ENCODE measurements at places on chromosomes 7 and 10.
A peak's percentile ranks its signal among the peaks of the same experiment; 100 is the strongest.

DNA sequence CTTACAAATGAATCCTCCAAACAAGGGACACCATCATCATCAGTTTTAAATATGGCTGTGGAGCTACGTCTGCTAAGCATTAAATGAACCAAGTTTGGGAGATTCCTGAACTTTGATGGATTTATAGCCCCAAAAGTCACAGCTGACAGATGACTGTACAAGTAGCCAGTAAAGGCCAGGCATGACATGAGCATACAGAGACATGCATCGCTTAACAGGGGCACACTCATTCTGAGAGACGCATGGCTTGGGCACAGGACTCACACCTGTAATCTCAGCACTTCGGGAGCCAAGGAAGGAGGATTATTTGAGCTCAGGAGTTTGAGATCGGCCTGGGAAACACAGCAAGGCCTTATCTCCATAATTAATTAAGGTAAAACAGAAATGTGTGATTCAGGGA lies 166.2 kb downstream of the PARD3 start:
- DNase-seq = no peak
- no peak overlapping the region for H3K4me3 ChIP-seq
- H3K4me1 ChIP-seq = no peaks in the 10 kb centered on the region
- no peaks in the 10 kb centered on the region for H3K27me3 ChIP-seq
- H3K36me3 ChIP-seq = no peaks in the 10 kb centered on the region

GRCh38 chr10:114151486-114151885 lies 22.5 kb downstream of the CCDC186 start:
- no peak for DNase-seq
- no peaks in the 10 kb centered on the region for H3K27me3 ChIP-seq
- H3K27ac ChIP-seq = no peak overlapping the region
- H3K4me3 ChIP-seq = no peak overlapping the region
- peaks cover 35% of the 10 kb centered on the region for H3K36me3 ChIP-seq

- peaks cover 1% of the 10 kb centered on the region for H3K36me3 ChIP-seq
- DNase-seq = no peak
- H3K27me3 ChIP-seq = no peaks in the 10 kb centered on the region
- H3K27ac ChIP-seq = no peak overlapping the region
Measured at GRCh38 chr10:30691639-30692015, 62.1 kb upstream of the LYZL2 start.

- H3K27ac ChIP-seq = peak overlapping the region; percentile 20
- H3K27me3 ChIP-seq = peaks cover 18% of the 10 kb centered on the region
- no peak overlapping the region for H3K4me3 ChIP-seq
- no peaks in the 10 kb centered on the region for H3K36me3 ChIP-seq
Measured at GRCh38 chr7:136016649-136017395, 39.7 kb upstream of the MTPN start.

- DNase-seq = no peak
- no peak overlapping the region for H3K4me3 ChIP-seq
- peaks cover 58% of the 10 kb centered on the region for H3K36me3 ChIP-seq
- no peaks in the 10 kb centered on the region for H3K4me1 ChIP-seq
- H3K27ac ChIP-seq = no peak overlapping the region
Measured at GRCh38 chr10:97475936-97476594, 22.2 kb downstream of the MMS19 start.

DNA sequence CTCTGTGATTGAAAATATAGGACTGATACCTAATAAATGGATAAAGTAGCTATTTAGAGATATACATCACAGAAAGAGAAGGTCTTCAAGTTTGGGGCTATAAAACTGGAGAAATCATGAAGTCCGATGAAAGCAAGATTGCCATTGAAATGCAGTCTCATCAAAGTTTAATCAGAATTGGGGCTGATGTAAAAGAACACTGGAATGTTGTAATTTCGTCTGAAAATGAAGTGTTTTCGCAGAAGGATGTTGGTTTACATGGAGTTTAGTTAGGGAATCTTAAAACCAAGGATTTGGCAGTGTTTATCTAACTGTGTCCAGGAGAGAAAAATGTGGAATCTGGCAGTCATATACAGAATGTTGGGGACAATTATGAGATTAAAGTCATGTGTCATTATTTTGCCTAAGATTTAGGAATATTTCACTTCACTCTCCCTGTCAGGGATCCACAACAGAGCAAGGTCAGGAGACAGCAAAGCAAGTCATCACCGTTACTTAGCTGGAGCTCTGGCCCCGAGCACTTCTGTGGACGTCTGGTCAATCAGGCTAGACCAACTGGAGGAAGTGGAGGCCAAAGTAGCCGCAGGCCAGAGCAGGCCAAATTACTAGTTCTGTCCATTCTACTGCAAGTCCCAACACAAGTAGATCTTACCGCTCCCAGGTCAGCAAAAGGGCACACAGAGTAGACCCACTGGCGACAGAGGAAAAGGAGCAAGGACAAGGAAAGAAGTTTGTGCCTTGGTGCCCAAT lies 37.0 kb downstream of the EPDR1 start:
- no peaks in the 10 kb centered on the region for H3K27me3 ChIP-seq
- no peaks in the 10 kb centered on the region for H3K4me1 ChIP-seq
- H3K27ac ChIP-seq = no peak overlapping the region
- DNase-seq = no peak
- no peaks in the 10 kb centered on the region for H3K36me3 ChIP-seq

- H3K4me3 ChIP-seq = peak overlapping the region; percentile 89
- H3K4me1 ChIP-seq = peaks cover 32% of the 10 kb centered on the region
- peak overlapping the region; percentile 84 for H3K27ac ChIP-seq
Measured at GRCh38 chr7:128404143-128404681, 5.6 kb downstream of the IMPDH1 start.

GRCh38 chr10:67288688-67289410 lies 363.0 kb downstream of the LRRTM3 start:
- H3K27me3 ChIP-seq = no peaks in the 10 kb centered on the region
- H3K36me3 ChIP-seq = no peaks in the 10 kb centered on the region
- DNase-seq = no peak
- no peaks in the 10 kb centered on the region for H3K4me1 ChIP-seq
- H3K4me3 ChIP-seq = no peak overlapping the region
- H3K27ac ChIP-seq = no peak overlapping the region

- no peak for DNase-seq
- H3K27me3 ChIP-seq = peaks cover 67% of the 10 kb centered on the region
- no peaks in the 10 kb centered on the region for H3K36me3 ChIP-seq
- H3K4me1 ChIP-seq = peaks cover 10% of the 10 kb centered on the region
- no peak overlapping the region for H3K4me3 ChIP-seq
Measured at GRCh38 chr10:21513405-21513788, 12.1 kb downstream of the SKIDA1 start.

DNA sequence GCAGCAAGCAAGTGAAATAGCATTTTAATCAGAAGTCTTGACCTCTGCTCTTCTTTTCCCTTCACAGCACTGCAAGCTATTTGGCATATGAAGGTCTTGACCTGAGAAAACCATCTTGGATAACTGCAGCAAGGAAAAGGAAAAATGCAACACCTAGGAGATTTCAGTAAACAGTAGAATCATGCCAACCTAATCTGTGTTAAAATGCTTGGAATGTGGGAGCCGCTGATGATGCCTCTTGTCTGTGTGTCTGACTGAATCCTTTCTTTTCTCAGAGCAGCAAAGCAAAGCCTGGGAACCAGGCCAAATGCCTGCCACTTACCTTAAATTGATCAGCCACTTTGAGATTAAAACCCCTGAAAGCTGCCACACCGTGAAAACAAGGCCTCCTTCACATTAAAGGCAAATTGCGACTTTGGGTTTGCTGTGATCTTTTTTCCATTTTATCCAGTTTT lies 80.4 kb upstream of the CDK6 start:
- no peak for DNase-seq
- H3K36me3 ChIP-seq = no peaks in the 10 kb centered on the region
- no peak overlapping the region for H3K4me3 ChIP-seq
- H3K4me1 ChIP-seq = no peaks in the 10 kb centered on the region

- H3K4me3 ChIP-seq = no peak overlapping the region
- H3K27ac ChIP-seq = no peak overlapping the region
- H3K4me1 ChIP-seq = no peaks in the 10 kb centered on the region
- H3K27me3 ChIP-seq = peaks cover 2% of the 10 kb centered on the region
Measured at GRCh38 chr7:11330717-11331116, 357.0 kb downstream of the PHF14 start.

- H3K27ac ChIP-seq = peak overlapping the region; percentile 99
- peak overlapping the region; percentile 99 for H3K4me3 ChIP-seq
- peak; percentile 55 for DNase-seq
Measured at GRCh38 chr10:26860102-26860442, 686 bp downstream of the ABI1 start.

DNA sequence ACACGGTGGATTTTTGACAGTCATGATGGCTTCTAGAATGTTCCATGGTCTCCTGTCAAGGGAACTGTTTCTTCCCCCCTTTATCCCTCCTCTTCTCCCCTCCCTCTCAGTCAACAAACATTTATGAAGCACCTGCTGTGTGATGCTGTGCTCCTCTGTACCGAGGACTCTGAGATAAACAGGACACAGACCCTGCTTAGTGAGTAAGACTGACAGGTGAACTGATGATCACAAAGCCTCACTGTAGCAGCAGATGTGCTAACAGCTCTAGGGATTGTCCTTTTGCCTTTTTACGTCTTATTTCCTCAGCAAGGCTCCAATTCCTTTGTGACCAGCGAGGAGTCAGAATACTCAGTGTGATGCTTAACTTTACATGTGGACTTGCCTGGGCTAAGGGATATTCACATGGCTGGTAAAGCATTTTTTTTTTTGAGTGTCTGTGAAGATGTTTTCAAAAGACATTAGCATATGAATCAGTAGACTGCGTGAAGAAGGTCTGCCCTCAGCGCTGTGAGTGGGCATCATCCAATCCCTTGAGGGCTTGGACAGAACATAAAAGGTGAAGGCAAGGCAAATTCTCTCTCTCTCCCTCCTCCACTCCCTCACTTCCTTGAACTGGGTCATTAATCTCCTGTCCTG lies 170.1 kb downstream of the ADRA2A start:
- no peak overlapping the region for H3K27ac ChIP-seq
- no peak overlapping the region for H3K4me3 ChIP-seq
- peaks cover 14% of the 10 kb centered on the region for H3K27me3 ChIP-seq
- H3K4me1 ChIP-seq = no peaks in the 10 kb centered on the region
- no peaks in the 10 kb centered on the region for H3K36me3 ChIP-seq
- no peak for DNase-seq

GRCh38 chr7:32253299-32253698 lies 183.1 kb upstream of the PDE1C start:
- no peak for DNase-seq
- peaks cover 3% of the 10 kb centered on the region for H3K27me3 ChIP-seq
- no peak overlapping the region for H3K4me3 ChIP-seq

DNA sequence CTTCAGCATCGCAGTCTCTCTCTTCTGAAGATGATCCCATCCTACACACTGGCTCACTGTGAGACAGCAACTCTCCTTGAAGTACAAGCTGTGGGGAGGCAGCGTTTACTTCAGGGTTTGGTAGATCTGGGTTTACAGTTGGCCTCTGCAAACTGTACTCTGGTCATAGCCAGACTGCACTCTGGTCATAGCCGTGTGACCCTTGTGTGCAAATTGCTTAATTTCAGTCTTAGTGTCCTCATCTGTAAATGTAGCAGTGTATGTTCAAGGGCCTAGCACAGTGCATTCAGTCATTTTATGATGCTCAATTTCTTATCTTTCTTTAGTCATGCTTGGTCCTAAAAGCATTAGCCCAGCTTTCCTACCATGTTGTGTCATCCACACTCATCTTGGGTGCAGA lies 188.2 kb downstream of the LRMDA start:
- H3K4me1 ChIP-seq = no peaks in the 10 kb centered on the region
- no peak for DNase-seq
- H3K27me3 ChIP-seq = peaks cover 10% of the 10 kb centered on the region
- H3K36me3 ChIP-seq = no peaks in the 10 kb centered on the region
- no peak overlapping the region for H3K4me3 ChIP-seq
